ENCODE measurements at places on chromosomes 1 and 21.

- DNase-seq = no peak
Observed at GRCh38 chr1:21946836-21947587, 9.9 kb upstream of the HSPG2 start.

DNA sequence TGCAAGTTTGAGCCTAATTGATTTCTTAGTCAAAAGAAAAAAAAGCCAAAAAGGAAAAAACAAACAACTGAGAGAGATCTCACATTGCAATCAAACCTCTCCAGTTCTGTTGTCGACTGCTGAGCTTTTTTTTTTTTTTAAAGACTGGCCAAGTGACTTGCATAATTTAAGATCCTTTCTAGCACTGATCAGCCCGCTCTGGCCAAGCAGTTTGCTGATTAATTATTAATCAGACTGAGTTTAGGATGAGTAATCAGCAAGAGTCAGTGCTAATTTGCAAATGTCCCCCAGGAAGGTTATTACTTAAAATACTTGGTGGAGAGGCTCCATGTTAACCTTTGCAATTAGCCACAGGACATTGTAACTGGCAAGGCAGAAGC lies 39.3 kb downstream of the HMGB4 start:
- no peak for DNase-seq

- DNase-seq = no peak
Observed at GRCh38 chr21:42440187-42440792, 36.6 kb downstream of the UBASH3A start.

GRCh38 chr1:157517016-157517415 lies 35.3 kb downstream of the FCRL5 start:
- no peak for DNase-seq

DNA sequence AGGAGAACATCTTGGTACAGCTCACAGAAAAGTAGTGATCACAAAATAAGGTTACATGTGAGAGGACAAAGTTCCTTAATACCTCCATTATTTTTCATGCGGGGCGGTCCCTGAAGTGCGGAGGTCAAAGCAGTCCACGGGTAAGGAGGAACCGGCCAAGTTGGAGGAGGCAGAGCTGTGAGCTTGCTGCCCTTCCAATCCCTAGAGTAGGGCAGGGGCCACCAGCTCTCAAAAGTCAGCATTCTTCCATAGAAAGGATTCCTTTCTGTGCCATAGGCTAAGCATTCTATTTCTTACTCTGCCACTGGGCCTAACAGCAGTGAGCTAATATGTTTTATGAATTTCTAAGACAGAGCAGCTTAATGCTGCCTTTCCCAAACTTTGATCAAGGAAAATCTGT lies 50.9 kb upstream of the USP1 start:
- DNase-seq = no peak

- DNase-seq = no peak
Observed at GRCh38 chr1:236209713-236210112, 67.4 kb downstream of the GPR137B start.

DNA sequence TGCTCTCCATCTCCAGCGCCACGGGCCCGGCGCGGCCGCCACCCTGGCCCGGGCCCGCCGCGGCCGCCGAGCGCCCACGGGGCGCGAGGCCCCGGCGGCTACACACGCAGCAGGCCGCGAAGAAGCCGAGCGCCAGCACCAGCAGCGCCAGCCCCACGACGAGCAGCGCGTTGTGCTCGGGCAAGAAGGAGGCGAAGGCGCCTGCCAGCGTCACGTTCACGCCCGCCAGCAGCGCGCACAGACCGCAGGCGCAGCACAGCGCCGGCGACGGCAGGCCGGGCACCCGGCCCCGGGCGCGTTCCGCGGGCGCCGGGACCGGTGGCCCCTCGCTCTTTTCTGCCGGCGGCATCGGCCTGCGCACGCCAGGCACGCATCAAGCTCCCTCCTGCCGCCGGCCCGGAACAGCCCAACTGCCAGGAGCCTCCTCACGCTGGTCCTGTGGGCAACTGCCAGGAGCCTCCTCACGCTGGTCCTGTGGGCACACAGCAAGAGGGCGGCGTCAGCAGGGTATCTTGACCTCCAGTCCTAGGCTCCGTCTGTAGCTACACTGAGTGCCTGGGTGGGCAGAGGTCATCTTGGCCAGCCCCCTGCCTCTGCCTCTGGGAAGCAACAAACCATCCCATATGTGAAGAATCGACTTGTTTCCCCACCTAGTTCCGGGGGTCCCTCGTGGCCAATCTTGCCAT lies 18.1 kb downstream of the KNCN start:
- peak; percentile 21 for DNase-seq

GRCh38 chr1:154478013-154478412 lies 24.0 kb upstream of the TDRD10 start:
- DNase-seq = no peak

DNA sequence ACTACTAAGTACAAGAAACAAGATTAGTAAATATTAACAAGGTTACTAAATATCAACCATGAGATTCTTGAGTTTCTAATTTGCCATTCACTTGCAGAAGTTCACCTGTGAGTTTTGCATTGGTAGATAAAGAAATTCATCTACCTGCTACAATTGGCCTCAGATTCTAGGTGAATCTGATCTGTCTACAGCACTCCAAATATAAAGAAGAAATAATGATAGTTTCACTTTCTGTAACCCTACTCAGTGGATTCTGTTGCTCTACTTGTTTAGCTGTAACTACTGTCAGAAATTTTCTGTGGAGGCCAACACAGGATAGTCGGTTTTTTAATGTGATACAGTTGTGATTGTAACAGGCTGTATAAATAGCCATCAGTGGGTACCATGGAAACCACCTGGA lies 118.6 kb downstream of the NR5A2 start:
- no peak for DNase-seq

DNA sequence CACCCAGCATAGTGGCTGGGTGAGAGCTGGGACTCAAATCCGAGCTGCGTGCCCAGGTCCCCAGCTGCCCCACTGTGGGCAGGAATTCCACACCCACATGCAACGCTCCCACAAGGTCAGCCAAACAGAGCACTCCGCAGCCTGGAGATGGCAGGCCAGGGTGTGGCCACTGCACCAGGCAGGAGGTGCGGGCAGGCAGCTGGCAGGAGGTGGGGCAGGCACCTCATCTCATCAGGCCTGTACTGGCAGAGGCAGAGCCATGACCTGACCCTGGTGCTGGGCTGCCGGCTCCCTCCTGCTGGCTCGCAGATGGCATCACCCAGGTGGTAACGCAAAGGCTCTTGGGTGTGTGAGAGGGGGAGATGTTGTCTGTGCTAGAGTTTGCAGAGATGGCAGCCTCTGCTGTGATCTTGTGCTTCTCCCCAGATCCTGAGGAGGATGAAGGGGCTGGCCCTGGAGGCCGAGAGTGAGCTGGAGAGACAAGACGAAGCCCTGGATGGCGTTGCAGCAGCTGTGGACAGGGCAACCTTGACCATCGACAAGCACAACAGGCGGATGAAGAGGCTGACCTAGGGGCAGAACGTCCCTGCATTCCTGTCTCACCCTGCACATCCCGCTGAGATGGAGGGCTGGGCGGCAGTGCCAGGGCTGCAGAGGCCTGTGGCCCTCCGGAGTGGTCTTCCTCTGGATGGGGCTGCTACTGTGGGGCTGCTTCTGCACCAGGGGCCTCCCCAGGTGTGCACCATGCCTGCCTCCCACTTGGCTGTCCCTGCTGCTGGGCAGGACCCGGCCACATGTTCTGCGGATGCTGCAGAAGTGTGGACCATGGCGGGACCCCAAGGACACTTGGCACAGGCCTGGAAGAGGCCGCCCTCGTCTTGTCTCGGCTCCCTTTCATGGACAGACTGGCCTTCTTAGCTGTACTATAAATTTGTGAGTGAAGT lies 35.1 kb upstream of the PRSS38 start:
- DNase-seq = no peak

DNA sequence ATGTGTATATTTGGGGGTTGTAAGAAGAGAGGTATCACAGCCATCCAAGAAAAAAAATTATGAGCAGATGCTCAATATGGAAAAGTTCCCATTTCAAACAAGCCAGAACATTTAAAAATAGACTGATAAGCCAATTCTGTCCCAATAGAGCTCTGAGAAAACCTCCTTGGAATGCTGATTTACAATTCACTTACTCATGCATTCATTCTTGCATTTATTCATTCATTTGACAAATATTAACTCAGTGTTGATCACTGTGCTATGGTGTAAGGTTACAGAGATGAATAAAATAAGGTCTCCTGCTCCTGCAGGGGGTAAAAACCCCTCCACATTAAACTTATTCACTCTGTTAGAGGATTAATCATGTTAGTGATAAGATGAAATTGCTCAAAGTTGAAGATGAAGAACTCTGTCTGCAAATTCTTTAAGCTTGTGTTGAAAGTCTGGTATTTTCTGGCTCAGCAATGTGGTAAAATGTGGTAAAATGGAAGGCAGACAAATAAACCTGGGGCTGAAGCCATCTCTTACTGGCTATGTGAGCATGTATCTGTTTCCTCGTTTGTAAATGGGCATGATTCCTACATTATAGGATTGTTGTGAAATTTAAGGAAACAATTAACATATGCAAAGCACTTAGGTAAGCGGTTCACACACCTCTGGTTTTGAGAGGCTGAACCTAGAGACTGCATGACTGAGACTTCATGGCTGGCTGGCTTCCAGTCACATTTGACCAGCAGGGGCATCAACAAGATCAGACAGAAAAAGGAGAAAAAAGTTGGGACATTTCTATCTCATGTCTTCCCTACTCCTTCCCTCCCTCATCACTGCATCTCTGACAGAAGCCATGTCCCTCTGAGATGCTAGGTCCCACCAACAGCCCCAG lies 45.0 kb upstream of the DAB1 start:
- DNase-seq = no peak

DNA sequence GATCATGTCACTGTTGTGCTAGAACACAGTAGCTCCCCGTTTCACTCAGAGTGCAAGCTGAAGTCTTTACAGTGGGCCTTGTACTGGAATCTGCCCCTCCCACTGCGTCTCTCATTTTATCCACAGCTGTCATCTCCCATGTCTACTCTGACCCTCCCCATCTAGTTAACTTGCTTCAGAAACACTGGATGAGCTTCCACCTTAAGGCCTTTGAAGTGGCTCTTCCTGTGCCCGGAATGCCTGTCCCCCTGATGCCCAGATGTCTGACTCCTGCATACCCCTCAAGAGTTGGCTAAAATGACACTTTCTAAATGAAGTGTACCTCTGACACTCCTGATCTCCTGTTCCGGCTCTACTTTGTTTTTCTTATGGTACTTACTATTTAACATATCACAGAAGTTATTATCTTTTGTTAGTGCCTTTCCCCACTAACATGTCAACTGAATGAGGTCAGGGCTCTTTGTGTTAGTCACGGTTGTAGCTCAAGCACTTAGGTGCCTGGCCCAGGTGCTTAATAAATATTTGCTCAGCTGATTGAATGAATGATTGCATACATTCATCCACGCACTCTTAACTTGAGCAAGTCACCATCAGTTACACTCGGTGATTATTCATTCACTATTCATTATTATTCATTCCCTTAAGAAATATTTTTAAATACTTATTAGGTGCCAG lies 13.3 kb downstream of the ARV1 start:
- no peak for DNase-seq

- no peak for DNase-seq
Observed at GRCh38 chr1:179175011-179175841, 54.3 kb downstream of the ABL2 start.

DNA sequence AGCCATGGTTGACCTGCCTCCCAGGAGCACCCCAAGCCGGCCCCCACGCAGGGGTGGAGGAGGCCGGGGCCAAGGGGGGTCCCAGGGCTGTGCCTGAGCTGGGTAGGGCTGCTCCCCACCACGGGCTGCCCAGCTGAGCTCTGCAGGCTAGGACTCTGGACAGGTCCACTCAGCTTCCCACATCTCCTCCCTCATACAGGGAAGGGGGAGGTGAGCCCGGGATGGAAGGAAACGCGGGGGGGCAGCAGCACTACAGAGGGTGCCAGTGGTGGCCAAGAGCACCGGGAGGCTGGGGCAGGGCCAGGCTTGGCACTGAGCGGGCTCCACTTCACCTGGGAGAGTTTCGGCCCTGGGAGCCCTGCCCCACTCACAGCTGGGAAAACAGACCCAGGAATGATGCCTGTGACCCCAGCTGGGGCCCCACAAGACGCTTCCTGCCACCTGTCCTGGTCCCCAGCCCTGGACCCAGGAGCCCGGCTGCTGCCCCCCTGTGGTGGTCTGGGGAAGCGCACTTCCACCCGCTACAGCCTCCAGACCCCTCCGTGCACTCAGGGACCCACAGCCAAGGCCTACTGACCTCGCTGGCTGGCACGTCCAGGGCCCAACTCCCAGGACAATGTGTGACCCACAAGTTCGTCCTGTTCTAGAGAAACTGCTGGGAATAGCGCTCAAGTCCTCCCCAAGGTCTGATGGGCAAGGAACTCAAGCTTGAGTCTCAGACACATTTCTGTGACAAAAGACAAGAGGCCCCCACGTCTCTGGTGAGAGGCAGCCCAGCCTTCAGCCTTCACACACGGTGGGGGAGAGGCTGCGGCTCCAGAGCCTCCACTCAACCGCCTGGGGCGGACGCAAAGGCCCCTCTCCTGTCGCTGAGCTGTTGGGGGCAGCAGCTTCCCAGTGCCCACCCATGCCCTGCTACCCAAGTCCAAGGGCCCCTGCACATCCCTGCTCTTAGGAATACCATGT lies 3.0 kb downstream of the AURKAIP1 start:
- peak; percentile 67 for DNase-seq

DNA sequence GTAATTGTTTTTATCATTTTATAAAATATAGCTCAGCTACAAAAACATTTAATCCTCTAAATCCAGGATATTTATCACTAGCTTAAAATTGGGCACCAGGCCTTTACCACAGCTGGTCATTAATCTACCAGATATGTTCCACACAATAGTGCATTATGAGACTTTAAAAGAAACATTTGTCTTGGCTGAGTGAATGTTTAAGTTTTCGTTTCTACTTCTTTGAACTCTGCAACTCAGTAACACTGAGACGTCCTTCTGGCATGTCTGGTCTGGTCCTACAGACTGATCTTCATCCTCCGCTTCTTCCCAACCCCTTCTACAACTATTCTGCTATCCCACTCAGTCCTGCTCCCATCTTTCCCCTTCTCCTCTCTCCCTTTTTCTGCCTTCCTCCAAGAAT lies 296.2 kb downstream of the NEGR1 start:
- DNase-seq = no peak

GRCh38 chr1:184255560-184255959 lies 131.3 kb upstream of the C1orf21 start:
- no peak for DNase-seq

- DNase-seq = no peak
Observed at GRCh38 chr1:3895279-3895950, 4.7 kb downstream of the C1orf174 start.

DNA sequence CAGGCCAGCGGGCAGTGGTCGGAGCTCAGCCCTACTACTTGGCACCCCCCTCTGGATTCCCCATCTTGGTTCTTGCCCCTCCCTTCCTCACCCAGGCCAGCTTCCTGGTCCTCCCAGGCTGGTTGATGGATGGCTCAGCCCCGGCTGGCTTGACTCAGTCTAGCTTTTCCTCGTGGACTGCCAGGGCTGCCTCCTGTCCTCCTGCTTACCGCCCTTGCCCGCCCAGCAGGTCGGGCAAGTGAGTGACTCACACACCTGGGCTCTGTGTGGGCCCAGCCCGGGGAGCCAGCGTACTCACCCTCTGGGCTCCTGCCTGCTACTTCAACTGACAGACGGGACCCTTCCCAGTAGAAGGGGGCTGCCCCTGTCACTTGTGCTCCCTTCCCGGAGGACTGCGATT lies 19.5 kb upstream of the ARHGEF10L start:
- DNase-seq = no peak

GRCh38 chr1:161930064-161930463 lies 93.6 kb downstream of the OLFML2B start:
- DNase-seq = no peak
